Cortex of kidney (tissue), 1 donor: ENCODE measurements at places on chromosomes 2 and 18.

DNA sequence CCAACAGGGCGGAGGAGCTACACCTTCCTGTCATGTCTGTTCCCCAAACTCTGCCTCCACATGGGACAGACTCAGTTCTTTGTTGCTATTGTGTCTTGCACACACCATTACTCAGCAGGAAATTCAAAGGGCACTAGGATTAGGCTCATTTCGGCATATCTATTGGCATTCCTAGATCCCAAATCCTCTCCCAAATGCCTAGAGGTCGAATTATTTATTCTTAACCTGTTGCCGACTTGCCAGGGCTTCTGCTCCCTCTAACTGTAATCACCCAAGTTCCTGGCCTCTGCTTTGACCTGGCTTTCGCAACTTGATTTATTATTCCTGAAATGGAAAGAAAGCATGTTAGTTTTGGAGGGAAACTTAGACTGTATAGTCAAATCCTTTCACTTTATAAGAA lies 67.8 kb upstream of the ST6GAL2 start:
- no peak for DNase-seq

- DNase-seq, result no peak
Observed at GRCh38 chr2:88857951-88858411, 166.5 kb downstream of the RPIA start.

DNA sequence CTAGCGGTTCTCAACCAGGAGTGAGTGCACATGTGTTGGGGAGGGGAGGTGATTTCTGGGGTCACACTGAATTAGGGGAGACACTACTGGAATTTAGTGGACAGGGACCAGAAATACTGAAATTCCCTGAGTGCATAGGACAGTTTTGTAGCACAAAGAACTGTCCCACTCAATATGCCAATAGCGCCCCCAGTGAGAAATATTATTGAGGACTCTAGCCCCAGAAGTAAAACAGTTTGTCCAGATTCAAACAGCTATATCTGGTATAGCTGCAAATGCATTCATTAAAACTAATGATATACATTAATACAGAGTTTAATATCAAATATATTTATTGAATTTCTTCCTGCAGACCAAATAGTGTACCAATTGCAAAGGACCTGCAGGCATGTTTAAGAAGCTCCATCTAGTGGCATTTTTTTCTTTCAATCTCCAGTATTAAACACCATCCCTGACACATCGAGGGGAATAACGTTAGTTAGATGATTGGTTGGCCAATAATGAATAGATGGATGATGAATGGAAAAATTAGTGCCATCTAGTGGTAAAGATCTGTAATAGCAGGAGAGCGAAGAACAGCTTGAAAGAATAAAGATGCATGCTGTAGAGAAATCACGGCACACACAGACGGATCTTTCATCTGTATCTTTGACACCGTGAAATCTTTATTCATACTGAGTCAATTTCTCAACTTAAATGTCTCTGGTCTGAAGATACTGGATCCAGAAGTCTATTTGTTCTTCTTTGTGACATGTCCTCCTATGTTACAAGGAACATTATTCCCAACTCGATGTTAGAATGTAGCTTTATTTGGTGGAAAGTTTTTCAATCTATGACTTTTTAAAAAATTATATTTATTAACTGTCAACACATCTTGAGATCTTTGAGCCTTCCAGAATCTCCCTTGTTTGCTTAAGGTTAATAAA lies 62.5 kb downstream of the DHRS9 start:
- DNase-seq, result no peak

DNA sequence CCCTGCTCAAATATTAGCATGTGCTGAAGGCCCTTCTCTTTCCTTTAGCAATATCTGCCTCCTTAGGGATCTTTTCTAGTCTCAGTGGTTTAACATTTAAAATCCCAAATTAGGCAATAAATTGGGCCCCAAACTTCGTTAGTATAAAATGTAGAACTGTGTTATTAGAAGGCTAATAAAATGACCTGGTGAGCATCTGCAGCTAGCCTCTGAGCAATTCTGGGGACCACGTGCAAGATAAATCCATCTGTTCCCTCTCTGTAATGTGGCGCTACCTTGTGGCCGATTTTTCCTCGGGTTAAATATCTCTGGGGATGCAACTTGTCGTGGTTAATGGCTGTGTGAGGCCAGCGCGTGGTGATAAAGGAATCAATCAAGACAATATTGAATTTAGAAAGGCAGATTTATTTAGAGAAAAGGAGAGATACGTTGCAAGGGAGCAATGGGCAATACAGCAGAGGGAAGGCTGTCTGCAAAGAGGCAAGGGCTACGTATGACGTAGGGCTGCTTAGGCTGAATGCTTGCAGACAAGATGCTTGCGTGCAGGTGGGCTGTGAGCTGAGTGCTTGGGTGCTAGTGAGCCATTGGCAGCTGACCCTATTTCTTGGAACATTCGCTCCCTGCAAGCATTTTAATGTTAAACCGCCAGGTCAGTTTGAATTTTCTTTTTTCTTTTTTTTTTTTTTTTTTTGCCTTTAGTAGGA lies 18.5 kb upstream of the IL36G start:
- DNase-seq, result no peak

GRCh38 chr18:14092625-14093306 lies 39.5 kb downstream of the ZNF519 start:
- DNase-seq, result no peak

DNA sequence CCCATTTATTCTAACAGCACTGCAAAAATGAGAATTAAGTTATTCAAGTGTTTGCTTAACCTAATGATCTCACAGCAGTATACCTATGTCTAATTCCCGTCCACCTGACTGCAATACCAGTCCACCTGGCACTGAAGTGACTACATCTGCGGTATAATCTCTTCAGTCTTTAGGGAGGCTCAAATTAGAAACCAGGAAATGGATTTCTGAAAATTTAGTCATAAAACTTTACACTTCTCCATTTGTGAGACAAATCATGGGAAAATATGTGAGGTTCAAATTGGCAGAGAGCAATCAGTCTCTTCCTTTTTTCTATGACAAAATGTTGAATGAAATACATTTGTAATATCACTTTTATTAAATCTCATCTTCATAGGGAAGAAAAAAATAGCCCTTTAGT lies 33.0 kb downstream of the FTCDNL1 start:
- DNase-seq, result no peak

DNA sequence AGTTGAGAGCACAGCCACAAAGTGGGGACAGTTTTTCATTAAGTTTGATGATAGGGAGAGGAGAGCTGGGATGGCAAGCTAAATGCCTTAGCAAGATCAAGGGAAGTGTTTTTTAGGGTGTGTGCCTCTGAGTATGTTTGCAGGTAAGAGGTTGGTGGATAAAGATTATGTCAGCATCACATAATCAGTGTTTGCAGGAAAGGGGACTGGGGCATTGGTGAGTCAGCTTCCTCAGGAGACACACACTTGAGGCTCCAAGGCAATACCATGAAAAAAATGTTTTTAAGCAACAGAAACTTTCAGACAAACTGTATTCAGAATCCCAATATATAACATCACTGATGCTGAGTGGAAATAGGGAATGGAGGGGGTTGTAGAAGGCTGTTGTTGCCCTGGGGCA lies 25.4 kb upstream of the DTNB start:
- DNase-seq, result no peak

DNA sequence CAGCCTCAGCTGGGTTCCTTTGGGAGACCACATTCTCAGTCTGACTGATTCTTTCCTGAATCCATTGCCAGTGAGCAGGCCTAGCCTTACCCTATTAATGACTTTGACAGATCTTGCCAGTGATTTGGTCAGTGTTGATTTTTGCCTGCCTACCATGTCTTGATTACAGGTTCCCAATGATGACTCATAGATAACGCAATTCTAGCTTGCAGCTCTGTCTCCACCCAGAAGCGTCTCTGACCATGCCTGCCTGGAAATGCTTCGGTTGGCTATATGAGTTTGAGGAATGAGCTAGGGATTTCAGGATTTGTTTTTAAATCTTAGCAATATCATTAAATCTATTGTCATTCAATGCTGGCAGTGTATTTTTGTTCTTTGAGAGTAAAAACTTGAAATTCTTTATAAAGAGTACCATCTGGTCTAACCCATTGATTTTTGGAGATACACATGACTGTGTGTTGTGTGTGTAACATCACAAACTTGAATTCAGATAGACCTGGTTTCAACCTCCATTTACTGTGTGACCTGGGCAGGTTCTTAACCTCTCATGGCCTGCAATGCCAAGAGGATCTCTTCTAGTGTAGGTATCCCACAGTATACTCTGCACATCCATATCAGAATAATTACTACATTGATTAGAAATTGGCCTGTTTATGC lies 57.0 kb downstream of the CCDC150 start:
- DNase-seq, result no peak

- no peak for DNase-seq
Observed at GRCh38 chr2:223065107-223065506, 13.1 kb downstream of the KCNE4 start.

DNA sequence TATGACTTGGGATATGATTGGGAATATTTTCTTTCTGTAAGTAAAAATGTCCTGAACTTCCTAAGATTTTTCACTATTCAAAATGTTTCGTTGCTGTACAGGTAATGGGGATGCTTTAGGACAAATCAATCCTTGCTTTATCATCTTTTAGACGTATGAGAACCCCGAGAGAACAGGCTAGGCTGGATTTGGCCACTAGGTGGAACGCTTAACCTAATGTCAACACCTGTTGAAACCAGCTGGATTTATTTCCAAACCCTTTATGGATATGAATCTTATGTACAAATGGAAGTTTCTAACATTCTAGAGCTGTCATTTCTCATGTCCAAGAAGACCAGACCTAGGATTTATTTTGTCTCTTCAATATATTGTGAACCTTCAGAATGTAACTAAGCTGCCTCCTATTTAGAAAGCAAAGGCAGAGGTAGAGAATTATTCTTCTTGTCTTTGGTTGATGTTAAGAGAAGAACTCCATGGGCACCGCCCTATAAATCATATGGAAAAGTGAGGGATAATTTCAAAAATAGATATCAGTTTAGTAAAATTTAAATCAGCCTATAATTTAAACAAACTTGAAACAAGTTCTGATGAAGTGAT lies 96.7 kb downstream of the PMAIP1 start:
- DNase-seq, result no peak

DNA sequence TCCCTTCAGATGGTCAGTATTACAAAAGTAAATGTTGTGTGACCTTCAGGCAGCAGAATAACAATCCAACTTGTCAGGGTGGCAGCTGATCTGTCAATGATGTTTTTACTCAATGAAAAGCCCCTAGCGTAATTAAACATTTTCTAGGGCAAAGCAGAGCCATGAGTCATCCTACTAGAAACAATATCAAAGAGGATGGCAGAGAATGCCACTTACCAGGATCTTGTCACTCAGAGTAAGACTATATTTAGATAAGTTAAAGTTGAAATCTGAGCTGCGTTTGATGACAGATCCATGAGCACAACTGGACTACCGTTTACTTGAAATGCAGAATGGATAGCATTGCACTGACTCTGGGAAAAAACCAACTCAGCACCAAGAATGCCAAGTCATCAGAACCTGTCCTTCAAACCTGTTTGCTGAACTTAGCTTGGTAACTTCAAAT lies 612.6 kb upstream of the ACVR2A start:
- DNase-seq, result no peak

DNA sequence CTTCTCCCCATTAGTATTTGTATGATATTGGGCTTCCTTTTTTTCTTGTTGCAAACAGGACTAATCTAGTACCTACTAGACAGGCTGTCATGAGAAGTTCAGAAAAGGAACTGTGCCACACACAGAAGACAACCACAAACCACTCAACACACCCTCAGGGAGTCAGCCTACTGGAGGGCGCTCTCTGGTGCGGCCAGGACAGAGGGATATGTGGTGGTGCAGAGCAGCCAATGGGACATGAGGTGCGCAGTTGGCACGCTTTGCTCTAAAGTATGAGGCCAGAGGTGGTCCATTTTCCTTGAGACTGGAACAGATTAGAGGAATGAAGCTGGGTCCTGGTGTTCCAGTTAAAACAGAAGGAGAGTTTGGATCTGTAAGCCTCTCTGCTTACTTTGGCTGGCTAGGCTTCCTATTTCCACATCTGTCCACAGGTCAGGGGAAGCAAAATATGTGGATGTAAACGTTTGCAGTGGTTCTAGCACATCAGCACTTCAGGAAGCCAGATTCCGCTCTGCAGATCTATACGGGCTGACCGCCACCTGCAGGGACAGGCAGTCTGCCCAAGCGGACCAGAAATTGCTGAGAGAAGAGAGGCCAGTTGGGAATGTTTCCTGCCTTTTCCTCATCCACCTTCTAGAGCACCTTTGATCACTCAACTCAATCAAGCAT lies 114.1 kb downstream of the GFPT1 start:
- DNase-seq, result no peak

GRCh38 chr2:164015328-164016123 lies 279.7 kb upstream of the FIGN start:
- no peak for DNase-seq

DNA sequence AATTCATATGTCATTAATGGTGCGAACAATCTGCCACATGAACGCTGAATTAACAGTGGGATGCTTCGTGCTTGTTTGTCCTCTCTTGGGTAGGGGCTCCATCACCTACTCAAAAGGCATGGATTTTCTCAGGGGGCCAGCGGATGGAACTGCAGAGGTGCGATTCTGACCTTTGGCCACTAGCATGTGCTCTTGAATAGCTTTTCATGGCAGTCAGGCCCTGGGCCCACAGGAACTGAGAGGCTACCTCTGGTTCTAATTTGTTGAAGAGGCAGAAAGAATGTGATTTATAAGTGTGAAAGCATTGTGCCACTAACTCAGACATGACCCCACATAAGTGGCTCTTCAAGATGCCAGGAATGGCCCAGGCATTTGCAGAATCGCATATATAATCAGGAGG lies 283.2 kb downstream of the INSIG2 start:
- no peak for DNase-seq

- no peak for DNase-seq
Observed at GRCh38 chr2:30267161-30267975, 36.0 kb downstream of the LBH start.

DNA sequence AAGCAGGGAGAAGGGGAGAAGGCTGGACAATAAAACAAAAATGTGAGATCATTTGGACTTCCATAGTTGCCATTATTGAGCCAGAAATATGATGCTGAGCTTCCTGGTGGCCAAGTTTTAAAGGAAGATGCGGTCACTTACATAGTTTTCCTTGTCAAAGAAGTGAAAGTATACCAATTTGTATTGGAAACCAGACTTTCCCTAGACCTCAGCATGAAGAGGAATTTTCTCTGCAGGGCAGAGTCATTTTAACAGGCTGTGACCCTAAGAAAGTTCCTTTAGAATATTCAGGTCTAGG lies 111.0 kb downstream of the GATA6 start:
- DNase-seq, result no peak

- no peak for DNase-seq
Observed at GRCh38 chr2:159551806-159552205, 64.5 kb downstream of the BAZ2B start.

DNA sequence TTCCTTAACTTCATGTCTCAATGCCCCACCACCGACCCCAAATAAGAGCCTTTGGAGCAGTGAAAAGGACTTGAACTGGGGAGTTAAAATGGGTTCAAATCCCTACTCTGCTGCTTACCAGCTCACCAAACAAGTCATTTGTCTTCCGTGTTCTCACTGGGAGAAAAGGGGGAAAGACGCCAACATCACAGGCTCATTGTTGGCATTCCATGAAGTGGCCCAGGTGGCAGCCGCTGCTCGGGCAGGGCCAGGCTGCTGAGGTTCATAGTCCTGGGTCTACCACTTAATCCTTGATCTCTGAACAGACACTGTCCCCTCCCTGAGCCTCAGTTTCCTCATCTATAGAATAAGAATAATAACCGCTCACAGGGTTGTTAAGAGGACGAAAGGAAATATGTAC lies 103.0 kb downstream of the APOB start:
- DNase-seq, result no peak

- DNase-seq, result no peak
Observed at GRCh38 chr18:61127714-61128467, 205.3 kb upstream of the CDH20 start.
